ENCODE measurements at places on chromosomes 4 and X. TPM values are rescaled to one million over a fixed set of nuclear protein-coding genes. Genes with fewer than 3 reads are reported as not detected.

The TIGD4 gene
- 0.31 TPM for total RNA-seq

The EPGN gene
- not detected for total RNA-seq

The CRMP1 gene
- 1.3 TPM for total RNA-seq

DNA sequence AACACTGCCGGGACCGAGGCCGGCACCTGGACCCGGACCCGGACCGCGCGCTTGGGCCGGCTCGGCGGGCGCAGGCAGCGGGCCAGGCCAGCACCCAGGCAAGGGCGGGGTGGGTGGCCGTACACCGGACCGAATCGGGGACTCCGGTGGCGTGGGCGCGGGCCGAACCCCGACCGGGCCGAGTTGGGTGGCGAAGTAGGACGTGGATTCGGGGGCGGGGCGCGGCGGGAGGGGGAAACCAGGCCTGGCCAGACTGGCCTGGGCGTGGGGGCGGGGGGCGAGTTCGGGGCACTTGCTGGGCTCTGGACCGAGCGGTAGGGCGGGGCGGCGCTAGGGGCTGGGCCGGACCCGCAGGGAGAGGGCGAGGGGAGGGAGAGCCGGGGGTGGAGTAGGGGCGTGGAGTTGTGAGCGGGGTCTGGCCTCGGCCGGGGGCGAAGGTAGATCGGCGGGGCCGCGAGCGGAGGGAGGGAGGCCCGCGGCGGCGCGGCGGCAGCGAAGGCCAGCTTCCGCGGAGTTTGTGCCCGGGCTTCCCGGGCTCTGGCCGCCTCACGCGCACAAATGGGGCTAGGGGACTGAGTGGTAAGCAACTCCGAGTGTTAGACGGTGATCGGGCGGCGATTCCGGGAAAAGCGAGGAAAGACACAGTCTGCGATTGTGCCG, 1.8 kb upstream of the BCORL1 start:
- peak; percentile 35 for ATAC-seq

DNA sequence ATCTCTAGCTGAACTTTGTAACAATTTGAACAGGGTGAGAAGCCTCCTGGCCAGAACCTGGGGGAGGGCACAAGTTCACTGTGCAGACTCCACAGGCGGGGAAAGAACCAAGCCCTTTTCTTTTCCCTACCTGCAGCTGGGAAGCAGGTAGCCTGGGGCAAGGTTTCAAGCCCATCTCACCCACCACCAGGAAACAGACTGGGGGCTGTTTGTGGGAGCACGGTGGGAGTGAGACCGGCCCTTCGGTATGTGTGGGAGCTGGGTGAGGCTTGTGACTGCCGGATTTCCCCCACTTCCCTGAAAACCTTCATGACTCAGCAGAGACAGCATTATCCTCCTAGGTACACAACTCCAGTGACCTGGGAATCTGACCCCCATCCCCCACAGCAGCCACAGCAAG, 211.7 kb downstream of the ZNF674 start:
- no peak for ATAC-seq
